ENCODE measurements at places on chromosomes 3 and 15.
A peak's percentile ranks its signal among the peaks of the same experiment; 100 is the strongest.

DNA sequence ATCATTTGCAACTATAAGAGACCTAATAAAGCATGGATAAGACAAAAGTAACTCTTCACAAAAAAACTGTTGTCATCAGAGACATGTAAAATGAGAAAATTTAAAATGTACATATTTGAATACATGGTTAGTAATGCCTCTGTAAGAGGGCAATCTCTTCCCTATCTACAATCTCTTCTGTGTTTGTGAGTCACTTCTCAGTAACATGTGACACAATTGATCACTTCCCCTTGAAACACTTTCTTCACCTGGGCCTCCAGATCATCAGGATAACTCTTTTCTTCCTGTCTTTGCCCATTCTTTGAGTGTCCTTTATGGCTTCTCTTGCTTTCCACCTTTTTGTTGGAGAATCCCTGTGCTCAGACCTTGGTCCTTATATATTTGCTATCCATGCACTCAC is 50.4 kb downstream of the TFDP2 start:
- DNase-seq: no peak

DNA sequence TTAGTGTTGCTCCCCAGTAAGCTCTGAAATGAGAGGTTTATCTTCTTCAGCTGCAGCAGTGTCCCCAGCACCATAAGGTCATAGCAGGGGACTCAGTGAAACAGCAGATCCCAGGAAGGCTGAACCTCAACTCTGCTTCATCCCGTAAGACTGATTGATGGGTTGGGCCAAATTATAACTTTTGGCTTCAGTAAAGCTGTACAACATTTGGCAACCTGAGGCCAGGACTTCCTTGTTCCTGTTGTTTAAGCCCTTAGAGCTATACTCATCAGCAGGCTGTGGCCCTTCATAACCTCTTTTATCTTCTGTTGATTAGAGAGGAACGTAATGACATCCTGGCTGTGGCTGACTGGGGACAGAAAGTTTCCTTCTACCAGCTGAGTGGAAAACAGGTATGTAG is 29.0 kb downstream of the IFT122 start:
- no peak for DNase-seq

GRCh38 chr3:195103623-195104022 is 167.3 kb downstream of the XXYLT1 start:
- DNase-seq: no peak

DNA sequence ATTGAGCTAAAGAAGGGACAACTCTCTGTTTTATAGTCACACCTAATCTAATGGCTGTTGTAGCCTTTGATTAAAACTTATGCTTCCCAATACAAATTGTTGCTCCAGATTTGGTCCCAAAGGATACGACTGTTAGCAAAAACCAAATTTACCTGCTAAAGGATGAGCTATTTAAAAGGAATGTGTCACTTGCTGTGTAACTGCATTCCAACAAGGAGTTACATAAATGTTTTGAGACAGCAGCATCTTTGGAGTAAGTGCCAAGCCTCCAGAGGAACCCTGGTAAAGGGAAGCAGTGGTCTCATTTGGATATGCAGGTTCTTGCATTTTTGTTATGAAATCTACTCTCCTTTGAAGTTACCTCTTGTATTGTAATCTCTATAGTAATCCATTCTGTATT is 233.3 kb downstream of the THSD4 start:
- no peak for DNase-seq

GRCh38 chr15:53116169-53116568 is 326.0 kb upstream of the ONECUT1 start:
- no peak for DNase-seq

DNA sequence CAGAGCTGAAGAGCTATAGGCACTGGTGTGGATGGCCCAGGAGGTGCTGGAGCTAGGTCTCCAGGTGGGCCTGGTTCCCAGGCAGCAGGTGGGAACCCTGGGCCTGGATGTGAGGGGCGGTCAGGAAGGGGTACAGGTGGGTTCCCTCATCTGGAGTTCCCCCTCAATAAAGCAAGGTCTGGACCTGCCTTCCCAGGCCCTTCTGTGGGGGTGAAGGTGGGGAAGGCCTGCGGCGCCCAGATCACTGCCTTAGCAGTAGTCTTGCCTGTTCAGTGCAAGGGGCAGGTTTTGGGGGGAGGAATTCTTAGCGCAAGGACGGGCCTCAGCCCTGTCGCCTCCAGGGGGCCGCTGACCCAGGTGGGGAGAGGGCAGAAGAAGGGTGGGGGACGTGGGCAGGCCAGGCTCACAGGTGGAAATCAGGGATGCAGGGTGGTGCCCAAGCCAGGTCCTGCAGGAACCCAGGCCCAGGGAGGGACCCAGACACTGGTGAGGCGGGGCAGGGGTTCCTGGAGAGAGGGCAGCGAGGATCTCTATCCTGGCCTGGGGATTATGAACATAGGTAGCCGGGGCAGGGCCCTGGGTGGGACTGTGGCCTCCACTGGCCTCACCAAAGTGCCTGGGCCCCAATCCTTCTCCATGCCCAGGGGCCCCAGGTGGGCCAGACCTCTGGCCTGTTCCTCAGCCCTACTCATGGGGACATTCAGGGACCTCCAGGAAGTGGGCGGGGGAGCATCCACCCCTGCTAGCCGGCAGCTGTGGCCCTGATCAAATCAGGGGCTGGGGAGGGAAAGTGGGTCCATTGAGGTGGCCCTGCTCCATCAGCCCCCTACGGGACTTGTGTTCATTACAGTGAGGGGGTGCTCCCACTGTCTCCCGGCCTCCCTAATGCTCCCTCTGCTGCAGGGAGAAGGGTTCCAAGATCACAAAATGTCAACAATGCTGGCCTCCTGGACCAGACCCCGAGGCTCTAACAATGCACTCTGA is 25.3 kb downstream of the HDAC11 start:
- DNase-seq: no peak

DNA sequence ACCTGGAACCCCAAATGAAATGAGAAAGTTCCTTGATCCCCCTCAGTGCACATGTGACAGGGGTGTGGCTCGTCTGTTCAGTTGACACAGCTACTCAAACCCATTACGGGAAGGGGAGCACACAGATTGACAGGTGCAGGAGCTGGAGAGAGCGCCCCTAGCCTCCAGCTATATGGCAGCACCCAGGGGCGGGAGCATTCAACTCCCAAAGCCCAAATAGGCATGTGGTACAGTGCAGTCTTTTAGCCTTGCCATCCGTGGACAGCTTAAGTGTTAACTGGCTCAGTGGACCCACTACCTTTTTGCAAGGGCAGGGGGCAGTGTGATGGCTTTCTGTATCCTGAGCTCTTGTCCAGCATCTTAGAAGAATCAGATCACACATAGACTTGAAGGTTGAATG is 1374.2 kb upstream of the ALCAM start:
- no peak for DNase-seq

DNA sequence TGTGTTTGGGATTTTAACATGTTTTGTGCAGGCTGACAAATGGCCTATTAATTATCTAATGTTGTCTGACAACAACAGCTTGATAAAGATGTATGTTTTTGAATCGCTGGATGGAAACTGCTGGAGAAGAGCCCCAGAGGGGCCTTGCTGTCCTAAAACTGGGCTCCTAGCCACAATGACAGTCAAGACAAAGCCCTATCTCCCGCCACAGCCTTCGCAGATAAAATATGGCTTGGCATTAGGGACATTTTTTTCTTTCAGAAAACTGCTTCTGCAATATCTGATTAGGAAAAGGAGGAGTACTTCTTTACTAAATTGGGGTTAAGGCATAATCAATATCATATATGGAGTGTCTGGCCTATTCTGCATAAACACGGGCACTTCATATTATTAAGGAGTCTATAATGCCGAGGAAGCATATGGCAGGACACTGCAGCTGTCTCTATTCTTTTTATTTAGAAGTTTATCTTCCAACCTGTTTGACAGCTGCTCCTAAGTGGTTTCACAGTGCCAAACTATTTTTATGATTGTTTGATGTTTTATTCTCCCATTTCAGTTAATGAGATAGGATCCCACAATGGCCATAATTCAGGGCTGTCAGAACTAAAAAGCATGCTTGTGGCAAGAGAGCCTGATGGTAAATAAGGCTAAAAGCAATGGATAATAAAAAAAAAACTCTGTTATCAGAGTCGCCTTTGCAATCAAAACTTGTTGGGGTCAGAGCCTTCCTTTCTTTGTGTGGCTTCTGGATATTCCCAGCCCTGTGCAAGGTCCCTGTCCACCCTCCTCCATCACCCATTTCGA is 210.1 kb downstream of the MECOM start:
- DNase-seq: no peak

DNA sequence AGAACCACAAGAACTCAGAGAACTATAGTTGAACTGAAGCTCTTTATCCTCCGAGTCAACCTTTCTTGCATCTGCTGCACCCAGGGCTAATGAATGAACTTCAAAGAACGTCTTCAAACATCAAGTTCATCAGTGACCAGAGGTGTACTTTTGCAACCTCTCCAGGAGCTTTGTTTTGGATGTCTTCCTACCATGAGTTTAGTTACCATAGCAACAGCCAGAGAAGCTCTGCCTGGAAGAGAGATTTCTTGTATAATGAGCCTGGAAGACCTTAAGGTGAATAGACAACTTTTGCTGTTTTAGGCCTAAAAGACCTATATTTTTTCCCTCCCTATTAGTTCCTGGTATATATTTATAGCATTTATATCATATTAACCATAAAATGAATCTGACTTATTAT is 9.1 kb downstream of the ACTC1 start:
- DNase-seq: no peak

GRCh38 chr15:77623755-77624524 is 8.8 kb downstream of the LINGO1 start:
- no peak for DNase-seq

DNA sequence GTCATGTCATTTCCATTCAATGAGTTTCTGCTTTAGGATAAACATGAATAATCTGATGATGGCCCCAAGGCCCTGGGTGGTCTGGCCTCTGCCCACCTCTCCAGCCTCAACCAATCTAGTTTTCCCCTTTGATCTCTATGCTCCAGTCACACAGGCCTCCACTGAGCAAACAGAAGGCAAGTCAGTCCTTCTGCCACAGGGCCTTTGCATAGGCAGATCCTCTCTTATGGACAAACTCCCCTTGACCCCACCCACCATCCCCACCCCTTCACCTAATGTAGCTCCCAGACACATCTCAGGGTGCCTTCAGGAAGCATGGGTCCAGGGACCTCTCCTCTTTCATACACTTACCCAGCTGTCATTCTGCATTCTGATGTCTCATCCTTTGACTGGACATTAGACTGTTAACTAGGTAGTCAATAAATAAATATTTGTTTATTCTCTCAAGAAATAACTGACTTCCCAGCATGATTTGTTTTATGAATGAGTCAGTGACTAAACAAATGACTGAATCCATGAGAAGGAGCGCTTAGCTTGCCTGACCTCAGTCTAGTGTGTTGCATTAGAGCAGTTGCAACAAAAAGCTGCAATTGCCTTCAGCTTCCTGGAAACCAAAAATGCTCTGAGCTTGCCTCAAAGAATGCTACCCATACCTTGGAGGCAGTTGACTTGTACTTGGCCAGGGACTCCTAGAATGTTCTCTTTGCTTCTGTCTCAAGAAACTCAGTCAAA is 386.6 kb upstream of the WNT5A start:
- DNase-seq: no peak

DNA sequence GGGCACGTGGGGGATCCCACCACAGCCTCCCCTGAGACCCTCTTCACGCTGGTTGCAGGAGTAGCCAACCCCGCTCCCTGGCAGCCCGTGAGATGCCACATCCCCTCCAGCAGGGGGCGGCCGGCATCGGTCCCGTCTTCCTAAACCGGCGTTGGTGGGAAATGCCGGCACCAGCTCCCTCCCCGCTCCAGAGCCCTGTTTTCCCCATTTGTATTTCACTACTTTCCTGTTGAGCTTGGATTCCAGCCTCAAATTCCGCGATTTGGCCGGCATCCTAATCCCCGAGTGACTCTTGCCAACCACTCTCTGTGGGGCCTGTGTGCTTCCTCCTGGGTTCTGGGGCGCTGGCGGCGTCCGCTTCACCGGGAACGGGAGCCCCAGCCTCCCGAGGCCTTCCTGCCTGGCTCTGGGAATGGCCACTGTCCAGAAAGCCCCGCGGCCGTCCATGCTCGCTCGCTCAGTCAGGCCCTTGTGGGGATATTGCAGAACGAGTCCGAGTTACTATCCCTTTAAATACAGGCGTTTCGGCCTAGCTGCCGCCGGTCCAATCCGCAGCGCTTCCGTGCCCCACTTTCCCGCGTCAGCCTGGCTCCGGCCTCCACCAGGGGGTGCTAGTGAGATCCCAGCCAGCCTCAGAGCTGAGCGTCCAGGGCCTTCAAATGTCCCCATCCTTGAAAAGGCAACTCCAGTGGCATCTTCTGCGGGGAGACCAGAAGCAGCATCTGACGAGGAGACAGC is 8.1 kb upstream of the ADAMTS17 start:
- peak; percentile 89 for DNase-seq

GRCh38 chr15:59048897-59049296 is 56.0 kb upstream of the CCNB2 start:
- no peak for DNase-seq

DNA sequence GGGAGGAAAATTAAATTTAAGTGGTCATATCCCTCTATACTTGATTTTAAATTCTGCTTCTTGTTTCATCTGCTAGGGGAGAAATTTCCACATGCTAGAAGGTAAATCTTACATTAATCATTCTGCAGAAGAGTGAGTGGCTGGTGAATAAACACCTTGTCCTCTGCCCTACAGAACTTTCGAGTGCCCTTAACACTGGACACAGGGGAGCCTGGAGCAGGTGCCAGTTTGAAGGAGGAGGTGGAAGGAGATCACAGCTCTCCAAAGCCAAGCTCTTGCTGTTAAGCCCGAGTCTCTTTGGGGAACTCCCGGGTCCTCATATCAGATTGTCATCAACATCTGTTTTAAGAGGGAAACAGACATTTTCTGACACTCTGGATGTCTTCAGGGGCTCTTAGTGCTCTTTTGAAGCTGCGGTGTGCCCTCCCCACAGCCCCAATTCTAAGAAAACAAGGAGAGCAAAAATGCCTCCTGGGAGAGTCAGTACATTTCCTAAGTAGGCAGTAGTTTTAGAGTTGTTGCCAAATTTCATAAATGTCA is 31.3 kb downstream of the LAMP3 start:
- no peak for DNase-seq

GRCh38 chr3:195194559-195195206 is 76.3 kb downstream of the XXYLT1 start:
- DNase-seq: no peak

DNA sequence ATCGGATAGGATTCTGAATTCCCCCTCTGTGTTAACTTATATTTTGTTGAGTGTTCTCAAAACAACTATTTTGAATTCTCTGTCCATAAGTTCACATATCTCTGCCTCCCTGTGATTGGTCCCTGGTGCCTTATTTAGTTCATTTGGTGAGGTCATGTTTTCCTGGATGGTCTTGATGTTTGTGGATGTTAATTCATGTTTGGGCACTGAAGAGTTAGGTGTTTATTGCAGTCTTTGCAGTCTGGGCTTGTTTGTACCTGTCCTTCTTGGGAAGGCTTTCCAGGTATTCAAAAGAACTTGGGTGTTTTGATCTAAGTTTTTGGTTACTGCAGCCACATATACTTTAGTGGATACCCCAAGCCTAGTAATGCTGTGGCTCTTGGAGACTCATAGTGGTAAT is 23.3 kb downstream of the PLSCR2 start:
- DNase-seq: no peak

All from CD4-positive, alpha-beta T cell treated with Interleukin-2 at 100 ng/mL for 4 hours (primary cell).